Stimulated activated CD8-positive, alpha-beta memory T cell treated with anti-CD3 and anti-CD28 coated beads, Interleukin-4, amount 100 ng/mL, for 1 hour (primary cell): ENCODE measurements at places on chromosomes 11 and 22.

- no peak for DNase-seq
These were observed 48.9 kb upstream of the MYEOV start for GRCh38 chr11:69245041-69245440.

- DNase-seq: no peak
These were observed 2.5 kb downstream of the KCTD17 start for GRCh38 chr22:37054056-37054395.

DNA sequence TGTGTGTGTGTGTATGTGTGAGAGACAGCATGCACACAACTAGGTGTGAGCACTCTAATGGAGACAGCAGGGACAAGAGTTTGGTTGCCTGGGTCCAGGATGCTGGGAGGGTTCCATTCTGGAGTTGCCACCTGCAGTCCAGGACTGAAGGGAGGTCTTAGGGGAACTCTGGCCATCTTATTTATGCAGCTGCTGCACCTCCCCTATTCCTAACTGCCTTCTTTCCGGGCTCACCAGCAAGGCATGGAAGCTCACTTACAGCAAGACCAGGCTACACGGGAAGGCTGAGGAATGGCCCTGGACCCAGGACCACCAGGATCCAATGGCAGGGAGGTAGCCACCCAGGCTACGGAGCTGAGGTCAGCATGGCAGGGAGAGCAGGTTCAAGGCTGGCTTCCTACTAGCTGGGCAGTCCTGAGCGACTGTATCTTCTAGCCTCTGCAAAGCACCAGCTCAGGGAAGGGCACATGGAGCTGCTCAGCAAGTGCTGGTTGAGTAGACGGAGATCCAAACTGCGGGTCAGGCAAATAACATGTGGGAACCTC lies 42.2 kb upstream of the B3GAT1 start:
- no peak for DNase-seq

DNA sequence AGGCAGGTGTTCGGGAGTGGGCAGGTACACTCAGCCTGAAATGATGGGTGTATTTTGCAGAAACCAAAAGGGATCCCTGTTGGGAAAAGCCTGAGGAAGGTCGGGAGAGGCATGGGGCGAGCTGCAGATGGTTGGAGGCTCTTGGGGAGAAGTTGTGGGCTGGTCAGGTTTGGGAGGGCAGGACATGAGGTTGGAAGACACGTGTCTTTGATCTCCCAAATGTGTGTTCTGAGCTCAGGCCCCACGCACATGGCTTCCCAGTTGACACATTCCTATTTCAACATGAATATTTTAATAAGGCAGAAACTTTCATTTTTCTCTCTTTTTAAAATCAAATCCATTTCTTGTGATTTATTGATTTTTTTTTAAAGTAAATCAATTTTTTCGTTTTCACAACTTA lies 1003.3 kb downstream of the TBC1D22A start:
- no peak for DNase-seq

DNA sequence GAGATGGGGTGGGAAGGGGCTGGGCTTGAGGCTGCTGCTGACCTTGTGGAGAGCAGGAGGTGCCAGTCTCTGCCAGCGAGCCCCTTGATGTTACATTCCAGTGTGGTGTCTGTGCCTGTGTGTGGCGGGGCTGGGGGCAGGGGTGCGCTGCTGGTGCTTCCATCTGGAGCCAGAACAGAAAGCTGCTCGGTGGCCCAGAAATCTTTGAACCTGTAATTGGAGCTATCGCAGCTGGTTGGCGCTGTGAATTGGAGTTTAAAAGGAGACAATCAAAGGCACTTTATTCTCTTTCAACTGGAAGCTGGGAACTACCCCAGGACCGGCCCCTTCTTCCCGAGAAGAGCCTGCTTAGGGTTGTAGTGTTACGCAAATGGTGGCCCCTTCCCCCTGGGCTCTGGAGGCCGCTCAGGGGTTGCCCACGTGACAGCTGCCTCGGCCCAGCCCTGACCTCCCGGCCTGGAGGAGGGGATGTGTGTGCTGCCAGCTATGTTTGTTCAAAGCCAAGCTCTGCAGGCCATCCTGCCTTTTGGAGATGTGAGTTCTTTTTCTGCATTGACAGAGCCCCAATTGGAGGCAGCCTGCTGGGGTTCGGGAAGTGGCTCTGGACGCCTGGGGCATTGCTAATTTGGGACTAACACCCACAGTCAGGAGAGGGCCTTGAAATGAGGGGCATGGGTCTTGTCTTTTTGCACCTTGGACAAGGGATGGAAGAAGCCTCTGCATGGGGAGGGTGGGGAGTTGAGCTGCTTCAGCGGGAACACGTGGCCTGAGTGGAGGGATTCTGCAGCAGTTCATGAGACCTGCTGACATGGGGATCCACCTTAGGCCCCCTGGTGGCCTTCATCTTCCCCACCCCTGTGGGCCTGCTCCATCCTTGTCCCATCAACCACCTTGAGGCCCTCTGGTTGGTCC lies 14.0 kb upstream of the ARSA start:
- DNase-seq: no peak

DNA sequence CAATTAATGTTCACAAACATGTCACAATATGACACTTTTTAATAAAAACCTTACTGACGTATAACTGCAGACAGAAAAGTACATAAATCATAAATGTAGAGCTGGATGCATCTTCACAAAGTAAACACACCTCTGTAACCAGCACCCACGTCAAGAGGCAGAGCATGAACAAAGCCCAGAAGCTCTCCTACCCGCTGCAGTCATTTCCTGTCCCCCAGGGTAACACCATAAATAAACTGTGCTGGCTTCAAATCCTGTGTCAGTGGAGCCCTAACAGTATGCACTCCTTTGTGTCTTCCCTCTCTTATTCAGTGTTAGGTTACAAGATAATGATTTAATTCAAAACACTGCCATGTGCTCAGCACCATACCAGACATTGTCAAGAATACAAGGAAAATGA lies 5.7 kb downstream of the SYT13 start:
- DNase-seq: no peak

DNA sequence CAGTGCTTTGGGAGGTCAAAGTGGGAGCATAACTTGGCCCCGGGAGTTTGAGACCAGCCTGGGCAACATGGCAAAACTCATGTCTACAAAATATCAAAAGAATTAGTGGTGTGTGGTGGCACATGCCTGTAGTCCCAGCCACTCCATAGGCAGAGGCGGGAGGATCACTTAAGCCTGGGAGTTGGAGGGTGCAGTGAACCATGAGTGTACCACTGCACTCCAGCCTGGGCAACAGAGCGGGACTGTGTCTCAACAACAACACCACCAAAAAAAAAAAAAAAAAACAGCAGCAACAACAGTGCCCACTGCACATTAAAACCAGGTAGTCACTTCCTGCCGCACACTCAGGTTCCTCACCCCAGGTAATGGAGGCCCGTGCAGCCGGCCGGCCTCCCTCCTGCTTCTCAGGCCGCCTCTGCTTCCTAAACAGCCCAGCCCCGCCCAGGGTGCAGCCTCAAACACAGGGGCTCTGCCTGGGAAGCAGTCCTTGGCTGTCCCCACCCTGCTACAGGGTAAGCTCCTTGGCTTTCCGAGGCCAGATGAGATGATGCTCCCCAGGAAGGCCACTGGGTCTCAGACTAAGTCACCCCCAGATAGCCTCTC lies 318.3 kb downstream of the SHANK2 start:
- no peak for DNase-seq

DNA sequence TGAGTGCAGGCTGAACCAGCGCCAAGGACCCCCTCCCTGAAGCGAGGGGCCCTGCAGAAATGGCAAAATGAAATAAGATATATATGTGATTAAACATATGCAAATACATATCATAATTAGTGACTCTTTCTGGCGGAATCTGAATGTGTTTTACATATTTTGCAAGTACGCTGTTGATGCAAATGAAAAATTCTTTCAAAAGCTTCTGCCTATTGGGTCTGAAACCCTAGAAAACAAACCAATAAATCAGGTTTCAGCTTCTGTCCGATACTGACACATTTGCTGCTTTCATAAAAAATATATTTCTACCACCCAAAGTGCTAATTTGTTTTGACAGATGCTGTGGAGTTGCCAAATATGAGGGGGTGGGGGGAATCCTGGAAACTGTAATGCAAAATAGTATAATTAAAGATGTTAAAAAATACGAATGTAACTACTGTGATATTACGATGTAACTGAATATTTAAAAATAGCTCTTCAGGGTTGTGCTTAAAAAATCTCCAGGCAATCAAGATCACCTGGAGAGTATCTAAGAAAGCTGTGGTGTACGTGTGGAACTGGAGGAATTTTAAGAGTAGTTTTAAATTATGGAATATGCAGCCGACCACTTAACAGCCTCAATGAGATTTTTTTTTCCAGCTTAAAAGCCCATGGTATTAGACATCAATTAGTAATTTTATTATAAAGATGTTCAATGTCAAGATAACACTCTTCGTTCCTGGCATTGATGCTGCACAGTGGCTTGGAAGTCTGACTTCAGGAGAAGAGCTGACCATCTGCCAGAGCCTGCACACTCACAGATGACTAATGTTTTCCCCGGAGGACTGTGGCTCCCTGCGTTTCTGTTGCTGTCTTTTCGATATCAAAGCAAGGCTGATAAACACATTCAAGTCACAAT lies 122.2 kb upstream of the RCN1 start:
- no peak for DNase-seq

DNA sequence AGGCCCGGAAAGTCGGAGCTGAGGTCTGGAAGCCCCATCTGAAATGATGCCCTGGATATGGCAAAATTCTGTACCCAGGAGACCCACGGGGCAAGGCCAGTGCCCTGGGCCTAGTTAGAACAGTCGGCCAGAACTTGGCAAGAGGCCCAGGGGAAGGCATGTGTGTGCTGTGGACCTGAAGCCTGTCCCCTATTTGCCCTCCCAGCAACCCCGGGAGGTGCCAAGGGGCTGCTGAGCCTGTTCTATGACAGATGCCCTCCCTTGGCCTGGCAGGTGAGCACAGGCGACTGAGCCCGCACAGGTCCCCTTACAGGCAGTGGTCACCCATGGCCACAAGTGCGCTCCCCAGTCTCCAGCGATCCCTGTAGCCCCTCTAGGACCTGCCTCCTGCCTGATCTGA lies 51.7 kb downstream of the NAT10 start:
- DNase-seq: no peak

GRCh38 chr11:111632516-111633220 lies 30.4 kb downstream of the SIK2 start:
- DNase-seq: no peak

DNA sequence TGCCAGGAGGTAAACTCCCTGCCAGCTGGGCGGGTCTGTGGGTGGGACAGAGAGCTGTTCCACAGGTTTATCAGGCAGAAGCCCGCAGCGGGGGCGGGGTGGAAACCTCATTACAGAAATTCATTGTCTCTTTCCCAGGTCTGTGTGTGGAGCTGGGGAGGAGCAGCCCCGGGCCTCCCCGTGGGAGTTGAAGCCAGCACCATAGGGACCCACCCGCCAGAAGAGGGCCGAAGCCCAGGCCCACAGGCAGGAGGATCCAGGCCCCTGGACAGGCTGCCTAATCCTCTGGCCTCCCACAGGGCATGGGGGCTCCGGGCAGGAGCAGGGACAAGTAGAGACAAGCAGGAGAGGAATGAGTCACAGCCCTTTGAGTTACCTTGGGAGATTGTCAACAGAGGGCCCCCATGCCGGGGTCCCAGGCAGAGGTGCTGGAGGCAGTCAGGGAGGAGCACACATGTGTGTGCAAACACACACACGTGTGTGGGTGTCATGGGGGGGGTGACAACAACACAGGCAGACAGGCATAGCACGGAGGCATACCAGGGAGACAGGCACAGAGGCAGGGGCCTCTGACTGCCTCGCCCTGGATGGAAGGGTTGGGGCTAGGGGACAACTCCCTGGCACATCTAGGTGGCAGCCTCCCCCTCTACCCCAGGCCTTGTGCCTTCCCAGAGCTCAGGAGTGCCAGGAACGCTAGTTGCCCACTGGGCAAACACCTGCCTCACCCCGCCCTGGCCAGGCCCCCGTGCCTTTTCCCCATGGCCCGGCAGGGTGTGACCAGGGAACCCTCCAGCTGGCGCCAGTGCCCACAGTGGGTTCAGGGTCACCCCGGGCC lies 1.4 kb downstream of the CDC42BPG start:
- DNase-seq: no peak

GRCh38 chr11:65401073-65401802 lies 14.8 kb downstream of the FRMD8 start:
- DNase-seq: no peak

DNA sequence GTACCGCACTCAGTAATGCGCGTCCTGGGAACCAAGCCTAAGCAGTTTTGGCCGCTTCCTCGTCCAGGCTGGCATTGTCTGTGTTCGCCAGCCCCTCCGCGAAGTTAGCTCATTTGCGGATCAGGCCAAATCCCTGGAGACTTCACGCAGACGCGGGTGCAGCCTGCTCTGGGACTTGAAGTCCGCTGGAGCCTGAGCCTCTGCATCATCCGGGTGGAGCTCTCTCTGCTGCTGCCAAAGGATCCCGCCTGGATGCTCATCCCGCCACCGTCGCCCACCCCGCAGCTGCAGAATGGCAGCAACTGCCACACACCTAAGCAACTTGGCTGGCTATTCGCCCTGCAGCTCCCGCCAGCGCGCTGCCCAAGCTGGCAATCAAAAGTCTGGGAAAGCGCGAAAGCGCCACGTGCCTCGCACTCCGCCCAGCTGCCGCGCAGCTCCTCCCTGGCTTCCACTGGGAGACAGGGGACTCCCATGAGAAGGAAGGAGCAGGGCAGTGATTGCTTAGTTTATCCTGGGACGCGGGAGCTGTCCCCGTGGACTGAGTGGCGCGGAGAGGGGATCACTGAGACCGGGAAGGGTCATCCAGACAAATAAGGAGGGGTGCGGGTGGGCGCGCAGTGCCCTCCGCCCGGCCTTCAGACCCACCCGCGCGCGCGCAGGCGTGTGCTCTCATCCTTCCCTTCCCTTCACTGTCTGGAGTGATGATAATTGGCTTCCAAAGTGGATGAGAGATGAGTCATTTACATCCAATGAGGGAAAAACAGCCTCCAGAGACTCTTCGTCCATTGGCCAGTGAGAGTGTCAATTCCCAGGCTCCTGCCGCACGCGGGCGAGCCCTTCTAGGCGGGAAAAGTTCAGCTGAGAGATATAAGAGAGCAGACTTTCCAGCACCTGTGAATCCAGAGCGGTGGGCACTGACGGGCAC lies 23.2 kb upstream of the GLYATL1B start:
- no peak for DNase-seq

DNA sequence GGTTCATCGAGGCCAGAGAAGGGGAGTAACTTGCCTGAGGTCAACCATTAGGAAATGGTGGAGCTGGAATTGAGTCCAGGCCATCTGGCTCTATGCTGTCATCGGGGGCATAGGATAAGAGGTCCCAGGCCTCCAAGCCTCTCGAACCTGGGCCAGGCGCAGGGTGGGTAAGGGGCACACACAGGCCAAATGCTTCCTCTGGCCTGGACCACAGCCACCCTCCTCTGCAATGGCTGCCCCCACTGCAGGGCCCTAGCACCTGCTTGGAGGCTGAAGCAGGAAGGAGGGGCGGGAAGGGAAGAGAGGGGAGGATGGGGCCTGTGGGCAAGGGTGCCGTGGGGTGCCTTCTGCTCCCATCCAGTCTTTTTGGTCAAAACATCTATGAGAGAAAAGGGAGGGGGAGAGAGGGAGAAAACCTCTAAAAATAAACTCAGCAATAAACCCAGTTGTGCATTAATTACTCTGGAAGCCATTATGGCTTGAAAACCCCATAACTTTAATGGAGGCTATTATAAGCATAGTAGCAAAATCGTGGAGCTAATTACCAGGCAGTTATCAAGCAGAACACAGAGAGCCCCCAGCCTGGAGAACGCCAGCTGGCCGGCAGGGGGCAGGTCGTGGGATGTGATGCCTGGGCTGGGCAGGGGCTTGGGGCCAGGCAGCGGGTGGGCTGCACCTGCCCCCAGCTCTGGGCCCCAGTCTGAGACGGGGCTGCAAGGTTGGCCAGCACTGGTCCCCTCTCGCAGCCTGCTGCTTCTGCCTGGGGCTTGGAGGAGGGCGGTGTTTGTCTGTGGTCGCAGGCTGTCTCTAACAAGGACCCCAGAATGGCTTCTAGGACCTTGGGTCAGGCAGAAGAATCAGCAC lies 21.1 kb downstream of the B3GAT1 start:
- DNase-seq: no peak
